ENCODE measurements at places on chromosomes 6 and 20. TPM values are rescaled to one million over a fixed set of nuclear protein-coding genes. Genes with fewer than 3 reads are reported as not detected.

The FAM162B gene
- total RNA-seq, result 0.85 TPM

The CFAP61 gene
- 0.67 TPM for total RNA-seq

The EYS gene
- total RNA-seq, result 0.59 TPM

The PTCRA gene
- not detected for total RNA-seq

The HUS1B gene
- total RNA-seq, result 0.34 TPM

The PRDM13 gene
- not detected for total RNA-seq

The C6orf58 gene
- total RNA-seq, result not detected

The COMMD7 gene
- 33.4 TPM for total RNA-seq

The CCN6 gene
- total RNA-seq, result not detected

The OR2J3 gene
- total RNA-seq, result not detected

The CGAS gene
- 3.2 TPM for total RNA-seq

The ULBP2 gene
- not detected for total RNA-seq

The RBBP8NL gene
- 6.7 TPM for total RNA-seq

The EPPIN gene
- total RNA-seq, result not detected

The BPIFB1 gene
- not detected for total RNA-seq

The GFOD1 gene
- total RNA-seq, result 9.2 TPM

The HTR1E gene
- total RNA-seq, result not detected

The CST7 gene
- 1.8 TPM for total RNA-seq

The KCNS1 gene
- total RNA-seq, result not detected

The BEND3 gene
- total RNA-seq, result 5.6 TPM

The CDYL gene
- total RNA-seq, result 56.8 TPM

The CPXM1 gene
- total RNA-seq, result 0.24 TPM

The CAGE1 gene
- total RNA-seq, result not detected

The DUSP15 gene
- 0.78 TPM for total RNA-seq

The ADGB gene
- 1.6 TPM for total RNA-seq

The SPATS1 gene
- total RNA-seq, result not detected

The HLA-DMB gene
- 4.0 TPM for total RNA-seq

The OR12D3 gene
- not detected for total RNA-seq

The OPN5 gene
- total RNA-seq, result not detected

The CHMP4B gene
- 233 TPM for total RNA-seq

The FRMD1 gene
- 35.5 TPM for total RNA-seq

The ZNF322 gene
- 19.9 TPM for total RNA-seq

The TJAP1 gene
- 16.9 TPM for total RNA-seq

The SMAP1 gene
- total RNA-seq, result 47.4 TPM

The TMEM217 gene
- 4.0 TPM for total RNA-seq

The UBD gene
- 2.3 TPM for total RNA-seq

The PTPRT gene
- total RNA-seq, result 0.20 TPM

The PSORS1C1 gene
- 6.7 TPM for total RNA-seq

The SLC22A2 gene
- total RNA-seq, result not detected

The PNPLA1 gene
- 0.53 TPM for total RNA-seq

The TSBP1 gene
- total RNA-seq, result not detected

The C4A gene
- 40.0 TPM for total RNA-seq

The MATN4 gene
- not detected for total RNA-seq

The BTN1A1 gene
- not detected for total RNA-seq

The RNF182 gene
- not detected for total RNA-seq

The VSX1 gene
- not detected for total RNA-seq

The DDO gene
- 2.0 TPM for total RNA-seq

The ATP9A gene
- total RNA-seq, result 66.8 TPM

All from left colon (tissue), 2 donors.